ENCODE measurements at places on chromosomes 2 and 18. TPM values are rescaled to one million over a fixed set of nuclear protein-coding genes. Genes with fewer than 3 reads are reported as not detected.

GRCh38 chr2:230666885-230667712 is 45.5 kb upstream of the CAB39 start:
- no peaks in the 10 kb centered on the region for H3K27me3 ChIP-seq
- H3K4me1 ChIP-seq: peaks cover 80% of the 10 kb centered on the region
- no peaks in the 10 kb centered on the region for H3K36me3 ChIP-seq
- peak; percentile 62 for DNase-seq

DNA sequence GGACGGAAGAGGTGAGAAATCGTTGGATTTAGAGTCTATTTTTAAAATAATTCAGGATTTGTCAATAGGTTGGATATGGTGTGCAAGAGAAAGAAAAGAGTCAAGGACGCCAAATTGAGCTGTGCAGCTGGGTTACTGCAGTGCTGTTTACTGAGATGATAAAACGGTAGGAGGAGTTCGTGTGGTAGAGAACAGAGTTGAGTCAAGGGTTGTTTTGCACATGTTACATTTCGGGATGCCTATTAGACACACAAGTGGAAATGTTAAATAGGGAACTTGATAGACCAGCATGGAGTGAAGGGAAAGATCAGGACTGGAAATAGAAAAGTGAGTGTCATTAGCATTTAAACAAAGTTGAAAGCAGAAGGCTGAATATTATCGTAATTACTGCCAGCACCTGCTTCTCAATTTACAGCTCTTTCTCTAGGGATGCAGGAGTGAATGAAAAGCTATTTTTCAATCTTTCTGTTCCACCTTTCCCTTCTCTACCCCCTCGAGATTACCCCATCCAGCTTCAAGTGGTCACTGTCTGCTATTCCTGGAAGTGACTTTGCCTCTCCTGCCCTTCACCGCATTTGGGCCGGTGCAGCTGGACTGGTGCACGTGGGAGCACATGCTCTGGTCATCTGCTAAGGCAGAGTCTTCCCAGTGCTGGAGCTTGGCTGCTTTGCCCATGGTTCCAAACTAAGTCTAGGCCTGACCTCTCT is 30.3 kb downstream of the GPR75 start:
- no peak overlapping the region for H3K27ac ChIP-seq
- no peak for DNase-seq
- H3K4me3 ChIP-seq: no peak overlapping the region
- H3K4me1 ChIP-seq: no peaks in the 10 kb centered on the region
- peaks cover 11% of the 10 kb centered on the region for H3K36me3 ChIP-seq

DNA sequence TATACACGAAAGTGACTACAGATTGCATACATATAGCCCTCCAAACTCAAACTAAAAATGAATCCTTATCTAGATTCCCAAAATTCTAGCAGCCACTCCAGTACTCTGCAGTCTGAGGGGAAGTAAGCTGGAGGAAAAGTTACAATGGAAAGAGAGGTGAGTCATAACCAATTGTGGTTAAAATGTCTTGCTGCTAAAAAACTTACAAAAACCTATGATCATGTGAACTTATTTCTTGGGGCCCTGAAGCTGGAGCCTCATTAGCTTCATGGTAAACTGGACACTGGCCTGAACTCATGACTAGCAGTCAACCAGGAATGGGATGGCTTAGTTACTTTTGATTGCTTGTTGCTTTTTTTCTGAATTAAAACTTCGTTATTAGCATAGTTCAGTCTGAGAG is 175.9 kb downstream of the SLC4A3 start:
- H3K4me3 ChIP-seq: no peak overlapping the region
- DNase-seq: no peak
- H3K4me1 ChIP-seq: no peaks in the 10 kb centered on the region
- no peaks in the 10 kb centered on the region for H3K36me3 ChIP-seq

DNA sequence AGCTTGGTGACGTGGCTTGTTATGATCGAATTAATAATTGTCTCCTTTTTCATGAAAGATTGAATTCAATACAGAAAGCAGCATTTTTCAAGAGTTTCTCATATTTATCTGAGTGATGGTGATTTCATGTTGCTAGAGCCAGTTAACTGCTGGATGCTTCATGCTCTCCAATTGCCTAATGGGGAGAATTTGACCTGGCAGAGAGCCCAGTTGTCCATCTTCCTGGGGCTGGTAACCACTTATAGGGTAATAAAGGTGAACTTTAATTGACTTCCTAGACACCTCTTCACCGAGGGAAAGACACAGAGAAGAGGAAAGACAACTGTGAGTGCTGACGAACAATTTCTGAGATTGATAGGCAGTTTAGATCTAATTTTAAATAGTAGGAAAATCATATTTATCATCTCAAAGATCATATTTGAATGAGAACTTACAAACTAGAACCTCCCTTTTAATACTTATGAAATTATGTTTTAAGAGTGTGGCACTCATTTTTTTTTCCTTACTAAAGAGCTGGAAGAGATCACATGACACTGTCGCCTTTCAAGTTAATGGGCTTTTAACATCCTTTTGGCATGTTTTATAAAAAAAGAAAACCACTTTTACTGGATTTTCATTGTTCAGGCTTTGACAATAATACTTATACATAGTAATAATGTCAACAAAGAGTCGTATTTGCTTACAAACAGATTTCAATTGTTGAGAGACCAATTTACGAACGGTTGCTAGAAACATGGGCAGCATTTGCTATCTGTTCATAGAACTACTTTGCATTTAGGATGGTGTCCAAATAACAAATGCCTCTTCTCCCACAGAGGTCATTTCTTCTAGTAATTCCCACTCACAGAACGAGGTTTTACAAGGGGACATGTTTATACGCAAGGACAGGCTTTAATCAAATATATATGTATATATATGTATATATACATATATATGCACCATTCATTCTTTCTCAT is 153.3 kb downstream of the RAPGEF4 start:
- H3K27ac ChIP-seq: no peak overlapping the region
- no peak overlapping the region for H3K4me3 ChIP-seq
- no peak for DNase-seq
- no peaks in the 10 kb centered on the region for H3K36me3 ChIP-seq
- H3K27me3 ChIP-seq: peaks cover 11% of the 10 kb centered on the region

- peaks cover 13% of the 10 kb centered on the region for H3K27me3 ChIP-seq
- no peaks in the 10 kb centered on the region for H3K4me1 ChIP-seq
- H3K4me3 ChIP-seq: no peak overlapping the region
Measured at GRCh38 chr2:20930928-20931327, 108.0 kb upstream of the LDAH start.

The SIX3 gene
- total RNA-seq: not detected

Data from activated naive CD4-positive, alpha-beta T cell treated with anti-CD3 and anti-CD28 coated beads for 36 hours (primary cell).